ENCODE measurements at places on chromosomes 3 and 15.

GRCh38 chr3:56979791-56980190 lies 80.7 kb upstream of the SPATA12 start:
- DNase-seq, result no peak

DNA sequence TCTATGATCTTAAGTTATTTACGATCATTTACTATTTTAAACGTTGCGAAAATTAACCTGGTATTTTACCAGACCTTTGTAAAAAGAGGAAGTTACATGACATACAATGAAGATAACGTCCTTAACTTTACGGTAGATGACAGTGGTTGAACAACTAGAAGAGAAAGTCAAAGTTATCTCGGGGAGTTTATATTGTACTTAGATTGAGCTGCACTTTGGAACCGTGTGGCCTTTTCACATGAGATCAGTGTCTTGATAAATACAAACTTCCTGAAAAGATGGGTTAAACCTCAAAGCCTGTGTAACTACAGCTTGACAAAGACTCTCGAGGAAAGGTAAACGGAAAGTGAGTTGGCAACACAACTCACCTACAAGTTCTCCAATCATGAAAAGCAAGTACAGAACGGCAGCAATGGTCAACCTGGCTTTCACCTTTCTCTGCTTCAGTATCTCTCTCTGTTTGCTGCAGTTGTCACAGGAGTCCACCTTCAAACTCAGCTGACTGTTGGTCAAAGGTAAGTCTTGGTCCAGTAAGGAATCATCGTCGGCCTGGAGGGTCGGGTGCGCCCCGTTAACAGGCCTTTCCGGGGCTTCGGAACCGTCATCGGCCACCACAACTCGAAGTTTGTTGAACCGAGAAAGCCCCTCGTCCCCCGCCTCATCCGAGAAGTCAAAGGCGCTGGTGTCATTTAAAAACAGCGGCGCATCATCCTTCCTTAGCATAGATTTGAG lies 793 bp downstream of the SLC30A4 start:
- DNase-seq, result peak; percentile 39

DNA sequence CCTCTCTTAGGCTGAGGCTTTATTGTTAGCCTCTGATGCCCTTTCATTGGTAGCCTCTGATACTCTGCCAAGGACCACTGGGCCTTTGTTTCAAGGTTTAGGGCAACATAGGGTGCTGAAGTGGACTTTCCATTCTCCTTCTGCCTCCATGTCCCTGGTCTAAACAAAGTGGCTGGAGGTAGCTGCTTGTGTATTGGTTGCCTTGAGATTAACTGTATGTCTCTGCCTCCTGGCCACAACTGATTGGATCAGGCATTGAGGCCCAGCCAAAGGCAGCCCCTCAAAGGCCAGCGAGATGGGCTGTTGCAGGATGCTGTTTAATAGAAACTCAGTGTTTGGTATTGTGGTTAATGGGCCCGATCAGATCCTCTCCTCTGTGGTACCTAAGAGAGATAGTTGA lies 77.9 kb upstream of the PRR23C start:
- no peak for DNase-seq

DNA sequence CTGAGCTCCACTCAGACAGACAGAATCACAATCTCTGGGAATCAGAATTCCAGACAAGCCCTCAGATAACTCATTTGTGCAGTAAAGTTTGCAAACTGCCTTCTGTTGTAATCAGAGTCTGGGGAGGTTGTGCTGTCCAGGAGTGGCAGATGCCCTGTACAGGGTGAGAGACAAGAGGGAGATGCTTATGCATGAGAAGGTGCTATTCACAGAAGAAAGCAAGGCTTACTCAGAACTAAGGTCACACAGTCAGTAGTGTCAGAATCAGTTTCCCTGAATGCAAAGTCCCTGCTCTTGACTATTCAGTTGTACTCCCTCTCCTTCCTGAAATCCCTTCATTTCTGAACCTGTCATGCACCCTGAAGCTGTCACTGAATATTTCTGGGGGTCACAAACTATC lies 43.7 kb downstream of the SRPRB start:
- DNase-seq, result peak; percentile 28

- DNase-seq, result no peak
These were observed 6.3 kb downstream of the STARD5 start for GRCh38 chr15:81317642-81318017.

Data from bronchial epithelial cell (primary cell).